T-cell (primary cell): ENCODE measurements at places on chromosomes 16 and 17.

- H3K27ac ChIP-seq = no peak overlapping the region
- H3K36me3 ChIP-seq = no peaks in the 10 kb centered on the region
- no peak overlapping the region for H3K4me3 ChIP-seq
- no peaks in the 10 kb centered on the region for H3K27me3 ChIP-seq
- no peaks in the 10 kb centered on the region for H3K4me1 ChIP-seq
- DNase-seq = no peak
These were observed 402.2 kb downstream of the XYLT1 start for GRCh38 chr16:17068524-17068923.

DNA sequence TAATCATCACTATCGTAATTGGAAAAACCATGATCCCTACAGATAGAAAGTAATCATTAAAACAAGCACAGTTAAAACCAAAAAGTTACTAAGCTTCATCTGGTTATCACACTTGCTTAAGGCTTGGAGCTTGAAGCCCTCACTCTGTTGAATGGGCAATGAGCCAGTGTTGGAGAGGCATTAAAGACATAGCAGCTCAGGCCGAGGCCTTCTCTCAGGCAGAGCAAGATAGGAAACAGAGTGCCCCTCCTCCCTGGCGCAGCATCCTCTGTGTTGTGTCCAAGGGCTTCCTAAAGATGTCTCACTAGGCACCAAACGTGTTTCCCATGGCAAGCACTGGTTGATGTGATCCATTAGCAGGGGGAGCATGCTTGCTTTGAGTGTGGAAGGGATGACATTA, 34.9 kb upstream of the LGALS9 start:
- peaks cover 4% of the 10 kb centered on the region for H3K36me3 ChIP-seq
- DNase-seq = no peak
- H3K4me1 ChIP-seq = peaks cover 3% of the 10 kb centered on the region

GRCh38 chr17:77107506-77108433, 33.0 kb upstream of the SEC14L1 start:
- DNase-seq = peak; percentile 65
- H3K36me3 ChIP-seq = no peaks in the 10 kb centered on the region
- peaks cover 8% of the 10 kb centered on the region for H3K4me1 ChIP-seq
- H3K4me3 ChIP-seq = no peak overlapping the region
- H3K27ac ChIP-seq = no peak overlapping the region

DNA sequence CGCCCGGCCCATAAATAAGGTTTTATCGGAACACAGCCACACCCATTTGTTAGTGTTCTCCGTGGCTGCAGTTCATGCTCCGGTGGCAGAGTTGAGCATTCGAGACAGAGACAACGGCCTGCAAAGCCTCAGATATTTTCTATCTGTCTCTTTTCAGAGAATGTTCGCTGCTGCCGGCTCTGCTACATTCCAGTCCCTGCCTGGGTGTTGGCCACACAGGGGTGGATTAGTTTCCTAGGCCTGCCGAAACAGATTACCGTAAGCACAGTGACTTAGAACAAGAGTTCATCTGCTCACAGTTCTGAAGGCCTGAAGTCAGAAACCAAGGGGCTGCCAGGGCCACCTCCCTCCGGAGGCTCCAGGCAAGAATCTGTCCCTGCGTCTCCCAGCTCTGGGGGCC, 19.1 kb upstream of the GSG1L start:
- H3K27ac ChIP-seq = no peak overlapping the region
- H3K36me3 ChIP-seq = no peaks in the 10 kb centered on the region
- H3K4me1 ChIP-seq = no peaks in the 10 kb centered on the region
- no peak for DNase-seq

GRCh38 chr16:10877472-10877946, 507 bp downstream of the CIITA start:
- H3K4me1 ChIP-seq = peaks cover 66% of the 10 kb centered on the region
- peaks cover 28% of the 10 kb centered on the region for H3K27me3 ChIP-seq
- peak overlapping the region; percentile 67 for H3K4me3 ChIP-seq
- no peaks in the 10 kb centered on the region for H3K36me3 ChIP-seq

GRCh38 chr16:9049241-9049640, 42.2 kb upstream of the HAPSTR1 start:
- no peak overlapping the region for H3K27ac ChIP-seq
- peaks cover 25% of the 10 kb centered on the region for H3K27me3 ChIP-seq
- no peaks in the 10 kb centered on the region for H3K36me3 ChIP-seq
- no peaks in the 10 kb centered on the region for H3K4me1 ChIP-seq
- no peak for DNase-seq

- no peak overlapping the region for H3K4me3 ChIP-seq
- H3K27ac ChIP-seq = no peak overlapping the region
- H3K4me1 ChIP-seq = no peaks in the 10 kb centered on the region
These were observed 82.8 kb downstream of the METRNL start for GRCh38 chr17:83162035-83162745.

DNA sequence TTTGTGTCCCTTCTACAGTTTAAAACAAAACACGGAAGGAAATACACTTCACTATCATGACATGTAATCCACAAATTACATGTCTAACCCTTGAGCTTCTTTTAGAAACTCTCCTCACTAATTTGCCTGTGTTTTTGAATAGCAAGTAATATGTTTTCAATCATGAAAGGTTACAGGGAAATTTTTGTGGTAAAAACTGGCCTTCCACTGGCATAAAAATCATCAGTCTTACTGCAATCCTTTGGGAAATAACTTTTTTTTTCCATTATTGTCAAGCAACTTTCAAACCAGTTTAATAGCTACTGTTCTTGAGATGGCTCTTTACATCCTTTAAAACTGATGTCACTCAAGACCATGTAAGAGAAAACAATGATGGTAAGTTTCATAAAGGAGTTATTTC, 27.0 kb downstream of the MYO1D start:
- no peaks in the 10 kb centered on the region for H3K27me3 ChIP-seq
- no peak overlapping the region for H3K27ac ChIP-seq
- no peak overlapping the region for H3K4me3 ChIP-seq
- no peaks in the 10 kb centered on the region for H3K4me1 ChIP-seq
- no peak for DNase-seq

GRCh38 chr17:17149520-17150447, 56.3 kb downstream of the PLD6 start:
- peaks cover 79% of the 10 kb centered on the region for H3K36me3 ChIP-seq
- no peak overlapping the region for H3K4me3 ChIP-seq
- H3K27ac ChIP-seq = no peak overlapping the region
- H3K27me3 ChIP-seq = no peaks in the 10 kb centered on the region
- no peaks in the 10 kb centered on the region for H3K4me1 ChIP-seq

- no peak for DNase-seq
- H3K27me3 ChIP-seq = no peaks in the 10 kb centered on the region
- peaks cover 87% of the 10 kb centered on the region for H3K36me3 ChIP-seq
- no peaks in the 10 kb centered on the region for H3K4me1 ChIP-seq
- H3K4me3 ChIP-seq = no peak overlapping the region
- no peak overlapping the region for H3K27ac ChIP-seq
These were observed 17.1 kb downstream of the ZNF768 start for GRCh38 chr16:30509081-30509765.

- no peaks in the 10 kb centered on the region for H3K27me3 ChIP-seq
- no peaks in the 10 kb centered on the region for H3K36me3 ChIP-seq
- no peak for DNase-seq
- H3K27ac ChIP-seq = no peak overlapping the region
- H3K4me1 ChIP-seq = no peaks in the 10 kb centered on the region
- H3K4me3 ChIP-seq = no peak overlapping the region
These were observed 16.0 kb downstream of the ABCA8 start for GRCh38 chr17:68939195-68939594.

DNA sequence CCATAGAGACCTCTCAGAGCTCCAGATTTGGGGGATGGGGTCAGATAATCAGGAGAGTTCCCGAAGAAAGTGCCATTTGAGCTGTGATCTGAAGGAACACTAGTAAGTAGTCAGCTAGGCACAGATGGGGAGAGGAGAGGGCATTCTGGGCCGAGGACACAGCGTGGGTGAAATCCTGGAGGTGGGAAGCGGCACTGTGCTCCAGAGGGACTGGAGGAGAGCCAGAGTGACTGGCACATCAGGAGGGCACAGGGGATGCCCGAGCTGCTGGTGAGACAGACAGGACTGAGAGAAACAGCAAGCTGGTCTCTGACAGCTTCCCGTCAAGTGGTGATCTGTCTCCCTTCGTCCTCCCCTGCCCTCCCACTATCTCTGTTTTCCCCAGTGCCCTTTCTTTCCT, 40.6 kb downstream of the KNOP1 start:
- DNase-seq = no peak
- H3K27ac ChIP-seq = no peak overlapping the region
- no peaks in the 10 kb centered on the region for H3K27me3 ChIP-seq
- H3K4me1 ChIP-seq = no peaks in the 10 kb centered on the region
- H3K36me3 ChIP-seq = peaks cover 9% of the 10 kb centered on the region

DNA sequence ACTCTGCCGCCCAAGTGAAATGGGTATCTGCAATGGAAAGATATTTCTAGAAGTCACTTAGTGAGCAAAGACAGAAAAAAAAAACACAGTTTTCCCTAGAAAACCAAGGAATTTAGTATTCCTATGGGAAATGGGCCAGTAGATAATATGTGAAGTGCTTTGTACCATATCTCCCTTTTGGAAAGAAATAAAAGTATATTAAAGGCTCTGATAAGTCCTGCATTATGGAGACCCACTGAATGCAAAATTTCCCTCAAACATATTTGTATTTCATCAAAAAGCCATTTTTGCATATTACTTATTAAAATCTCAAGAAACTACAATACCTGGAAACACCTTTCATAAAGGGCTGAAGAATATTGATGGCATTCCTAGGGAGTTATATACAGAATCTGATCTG, 51.6 kb upstream of the DYNLRB2 start:
- DNase-seq = no peak
- no peak overlapping the region for H3K27ac ChIP-seq
- H3K4me1 ChIP-seq = no peaks in the 10 kb centered on the region
- no peaks in the 10 kb centered on the region for H3K36me3 ChIP-seq
- H3K4me3 ChIP-seq = no peak overlapping the region

GRCh38 chr17:1649844-1650501, at the start of gene RILP:
RILP (minus strand) TSS chr17:1649866; CDS start chr17:1649804, 62 bp downstream.
- no peaks in the 10 kb centered on the region for H3K27me3 ChIP-seq
- peak within 1 kb of the TSS; percentile 72 for H3K4me3 ChIP-seq
- peaks cover 11% of the 10 kb centered on the region for H3K4me1 ChIP-seq
- peaks cover 25% of the 10 kb centered on the region for H3K36me3 ChIP-seq
- peak within 1 kb of the TSS; percentile 41 for H3K27ac ChIP-seq

- no peaks in the 10 kb centered on the region for H3K4me1 ChIP-seq
- H3K36me3 ChIP-seq = no peaks in the 10 kb centered on the region
- no peak overlapping the region for H3K27ac ChIP-seq
- H3K4me3 ChIP-seq = no peak overlapping the region
- DNase-seq = no peak
- H3K27me3 ChIP-seq = no peaks in the 10 kb centered on the region
These were observed 177.4 kb downstream of the RBFOX1 start for GRCh38 chr16:7509963-7510601.

DNA sequence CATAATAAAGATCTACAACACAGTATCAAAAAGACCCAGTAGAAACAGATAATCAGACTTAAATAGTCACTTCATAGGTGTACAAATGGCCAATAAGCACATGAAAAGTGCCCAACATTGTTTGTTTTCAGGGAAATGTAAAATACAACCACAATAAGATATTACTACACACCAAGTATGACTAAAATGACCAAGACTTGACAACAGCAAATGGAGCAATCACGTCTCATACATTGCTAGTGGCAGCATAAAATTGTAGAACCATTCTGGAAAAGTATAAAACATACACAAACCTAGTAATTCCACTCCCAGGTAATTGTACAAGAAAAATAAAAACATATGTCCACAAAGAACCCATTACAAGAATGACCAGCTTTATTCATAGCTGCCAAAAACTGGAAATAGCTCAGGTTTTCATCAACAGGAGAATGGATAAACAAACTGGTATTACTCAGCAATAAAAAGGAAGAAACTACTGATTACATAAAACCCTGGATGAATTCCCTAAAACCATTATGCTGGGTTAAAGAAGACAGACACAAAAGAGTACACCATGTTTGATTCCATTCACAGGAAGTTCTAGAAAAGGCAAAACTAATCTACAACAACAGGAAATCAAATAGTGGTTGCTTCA, 85.6 kb downstream of the TTC19 start:
- no peaks in the 10 kb centered on the region for H3K4me1 ChIP-seq
- no peak for DNase-seq
- peaks cover 18% of the 10 kb centered on the region for H3K36me3 ChIP-seq
- no peak overlapping the region for H3K4me3 ChIP-seq

DNA sequence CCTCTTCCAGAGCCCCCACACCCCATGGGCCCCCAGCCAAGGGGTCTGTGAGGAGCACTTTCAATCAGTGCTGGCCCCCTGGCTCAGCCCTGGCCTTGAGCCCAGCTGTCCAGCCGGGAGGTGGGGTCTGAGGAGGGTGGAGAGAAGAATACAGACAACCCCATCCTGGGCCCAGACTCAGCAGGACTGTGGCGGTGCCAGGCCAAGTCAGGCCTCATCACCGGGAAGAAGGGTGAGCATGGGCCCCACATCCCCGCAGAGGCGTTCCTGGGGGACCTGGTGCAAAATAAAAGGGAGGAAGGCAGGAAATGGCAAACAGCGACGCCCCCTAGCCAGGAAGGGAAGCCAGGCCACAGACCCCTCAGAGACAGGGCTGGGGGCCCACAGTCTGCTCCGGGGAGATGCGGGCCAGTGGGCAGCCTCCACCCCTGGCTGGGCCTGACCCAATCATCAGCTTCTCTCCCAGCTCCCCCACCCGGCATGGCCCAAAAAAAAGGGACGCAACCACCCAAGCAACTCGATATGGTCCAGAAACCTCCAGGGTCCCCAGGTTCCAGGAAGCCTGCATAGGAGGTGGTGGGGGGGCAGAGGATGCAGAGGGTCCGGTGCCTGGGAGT, 20.6 kb downstream of the ZNF423 start:
- H3K27ac ChIP-seq = no peak overlapping the region
- no peak for DNase-seq
- H3K4me1 ChIP-seq = no peaks in the 10 kb centered on the region
- H3K4me3 ChIP-seq = no peak overlapping the region
- no peaks in the 10 kb centered on the region for H3K36me3 ChIP-seq
- peaks cover 45% of the 10 kb centered on the region for H3K27me3 ChIP-seq

DNA sequence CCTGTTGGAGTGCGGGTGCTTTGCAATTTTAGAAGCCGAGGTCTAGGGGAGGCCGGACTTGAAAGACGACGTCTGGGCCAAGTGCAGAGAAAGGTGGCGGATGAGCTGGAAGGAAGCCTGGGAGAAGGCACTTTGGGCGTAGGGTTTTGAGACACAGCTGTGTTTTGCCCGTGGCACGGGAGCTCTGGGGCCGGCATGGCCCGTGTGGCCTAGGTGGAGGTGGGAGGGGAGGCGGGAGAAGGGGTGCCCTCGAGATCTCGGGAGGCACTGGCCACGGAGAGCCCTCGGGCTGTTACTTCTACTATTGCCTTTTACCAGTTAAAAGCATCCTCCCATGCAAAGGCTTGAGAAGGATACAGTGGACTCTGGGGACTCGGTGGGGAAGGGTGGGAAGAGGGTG, 161.9 kb downstream of the FOXL1 start:
- no peaks in the 10 kb centered on the region for H3K4me1 ChIP-seq
- DNase-seq = no peak
- no peak overlapping the region for H3K4me3 ChIP-seq
- H3K27ac ChIP-seq = no peak overlapping the region
- no peaks in the 10 kb centered on the region for H3K36me3 ChIP-seq
